ENCODE measurements at places on chromosomes 5 and 9. TPM values are rescaled to one million over a fixed set of nuclear protein-coding genes. Genes with fewer than 3 reads are reported as not detected.

OCLN gene
- polyA plus RNA-seq = 2.1 TPM

GCNT1 gene
- 7.6 TPM for polyA plus RNA-seq

SH3RF2 gene
- polyA plus RNA-seq = 0.87 TPM

IFNA21 gene
- polyA plus RNA-seq = not detected

TMEM267 gene
- polyA plus RNA-seq = 16.3 TPM

RLN2 gene
- not detected for polyA plus RNA-seq

DPH7 gene
- 19.5 TPM for polyA plus RNA-seq

PLEKHG4B gene
- polyA plus RNA-seq = 0.37 TPM

SLC23A1 gene
- 0.10 TPM for polyA plus RNA-seq

FGF1 gene
- polyA plus RNA-seq = 6.3 TPM

FCN1 gene
- not detected for polyA plus RNA-seq

CEL gene
- 0.41 TPM for polyA plus RNA-seq

SPATA24 gene
- polyA plus RNA-seq = 3.9 TPM

BTNL8 gene
- polyA plus RNA-seq = not detected

PRLR gene
- not detected for polyA plus RNA-seq

SCGB3A2 gene
- polyA plus RNA-seq = not detected

SLC25A2 gene
- not detected for polyA plus RNA-seq

LEAP2 gene
- 0.91 TPM for polyA plus RNA-seq

DNA sequence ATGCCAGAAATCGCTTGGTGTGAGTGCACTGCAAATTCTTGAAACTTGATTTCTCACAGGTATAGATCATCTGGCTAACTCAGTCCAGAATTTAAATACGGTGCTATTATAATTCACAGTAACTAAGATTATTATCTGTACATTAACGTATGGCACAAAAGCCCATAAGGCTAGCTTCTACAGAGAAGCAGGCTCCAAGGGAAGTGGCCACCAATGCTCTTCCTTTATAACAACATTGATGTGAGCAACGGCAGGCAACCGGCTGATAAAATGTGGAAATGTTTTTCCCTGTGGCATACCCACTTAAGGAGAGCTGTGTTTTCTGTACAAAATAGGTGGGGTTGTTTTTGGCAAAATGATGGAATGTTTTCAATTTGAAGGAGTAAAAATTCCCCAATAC, 35.7 kb downstream of the SEMA4D start:
- DNase-seq = no peak

DNA sequence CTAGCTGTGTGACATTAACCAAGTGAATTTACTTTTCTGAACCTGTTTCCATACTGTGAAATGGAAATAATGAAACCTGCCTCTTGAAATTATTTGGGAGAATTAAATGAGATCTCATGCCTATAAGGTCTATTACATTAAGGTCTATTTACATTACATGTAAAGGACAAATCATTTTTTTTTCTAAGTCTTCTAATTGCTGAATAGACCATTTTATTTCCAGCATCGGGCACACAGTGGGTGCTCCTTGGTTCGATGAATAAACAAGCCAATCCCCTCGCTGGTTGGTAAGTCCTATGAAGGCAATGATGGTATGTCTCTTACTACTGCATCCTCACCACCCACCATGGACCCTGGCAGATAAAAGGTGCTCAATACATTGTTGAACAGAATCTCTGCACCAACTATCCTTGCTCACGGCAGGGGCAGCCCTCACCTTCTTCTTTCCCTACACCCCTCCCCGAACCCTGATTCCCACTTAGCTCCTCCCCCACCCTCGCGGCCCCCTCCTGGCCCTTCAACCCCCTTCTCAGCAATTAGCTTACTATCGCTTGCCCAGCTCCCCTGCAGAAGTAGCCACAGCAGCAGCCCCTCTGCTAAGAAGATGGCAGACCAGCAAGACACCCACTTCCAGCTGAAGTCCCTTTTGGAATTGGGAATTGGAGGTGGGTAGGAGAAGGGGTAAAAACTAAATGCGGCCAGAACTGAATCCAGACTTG, 3.0 kb downstream of the PCDH1 start:
- no peak for DNase-seq

DNA sequence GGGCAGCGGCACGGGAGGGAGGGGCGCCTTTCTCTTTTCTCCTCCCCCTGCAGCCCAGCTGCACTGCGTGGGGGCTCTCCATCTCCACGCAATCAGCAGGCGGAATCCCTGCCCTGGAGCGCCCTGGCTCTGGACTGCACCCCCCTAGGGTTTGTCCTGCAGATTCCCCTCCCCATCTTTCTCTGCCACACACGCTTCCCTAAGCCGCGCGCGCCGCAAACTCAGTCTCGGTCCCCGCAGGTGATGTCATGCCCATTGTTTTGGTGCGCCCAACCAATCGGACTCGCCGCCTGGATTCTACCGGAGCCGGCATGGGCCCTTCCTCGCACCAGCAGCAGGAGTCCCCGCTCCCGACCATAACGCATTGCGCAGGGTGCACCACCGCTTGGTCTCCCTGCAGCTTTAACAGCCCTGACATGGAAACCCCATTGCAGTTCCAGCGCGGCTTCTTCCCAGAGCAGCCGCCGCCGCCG, at the start of gene KCNN2:
Gene KCNN2, plus strand, starts transcription at position 347 of the 473 bp plus-strand sequence. Its CDS starts 70 bp downstream, at position 417.
- DNase-seq = peak; percentile 53

DNA sequence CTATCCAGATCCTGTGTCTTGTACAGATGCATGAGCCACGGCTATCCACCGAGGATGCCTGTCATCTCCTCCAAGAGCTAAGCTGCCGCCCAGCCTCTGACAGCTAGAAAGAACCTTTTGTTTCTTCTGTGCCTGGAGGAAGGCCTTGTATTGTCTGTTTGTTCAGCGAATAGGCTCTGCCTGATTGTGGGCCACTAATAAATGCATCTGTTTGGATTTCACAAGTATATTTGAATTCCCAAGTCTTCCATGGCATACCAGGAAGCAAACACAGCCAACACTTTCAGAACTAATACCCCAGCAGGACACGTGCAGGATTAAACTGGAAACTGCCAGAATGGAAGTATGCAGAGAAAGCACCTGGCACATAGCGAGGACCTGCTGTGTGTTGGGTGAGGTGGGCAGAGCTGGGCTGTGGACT, 92.7 kb upstream of the NEURL1B start:
- DNase-seq = no peak

- DNase-seq = no peak
Observed at GRCh38 chr9:108838017-108838416, 17.8 kb downstream of the ACTL7B start.

GRCh38 chr5:31214229-31214628, 20.7 kb downstream of the CDH6 start:
- no peak for DNase-seq

DNA sequence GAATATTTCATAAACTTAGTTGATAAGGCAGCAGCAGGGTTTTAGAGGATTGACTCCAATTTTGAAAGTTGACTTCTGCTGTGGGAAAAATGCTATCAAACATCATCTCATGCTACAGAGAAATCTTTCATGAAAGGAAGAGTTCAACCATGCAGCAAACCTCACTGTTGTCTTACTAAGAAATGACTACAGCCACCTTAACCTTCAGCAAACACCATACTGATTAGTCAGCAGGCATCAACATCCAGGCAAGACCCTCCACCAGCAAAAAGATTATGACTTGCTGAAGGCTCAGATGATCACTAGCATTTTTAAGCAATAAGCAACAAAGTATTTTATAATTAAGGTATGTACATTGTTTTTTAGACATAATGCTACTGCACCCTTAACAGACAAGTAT, 7.6 kb downstream of the TMEM174 start:
- DNase-seq = no peak

GRCh38 chr9:120018550-120018949, 561.4 kb downstream of the CDK5RAP2 start:
- DNase-seq = no peak

DNA sequence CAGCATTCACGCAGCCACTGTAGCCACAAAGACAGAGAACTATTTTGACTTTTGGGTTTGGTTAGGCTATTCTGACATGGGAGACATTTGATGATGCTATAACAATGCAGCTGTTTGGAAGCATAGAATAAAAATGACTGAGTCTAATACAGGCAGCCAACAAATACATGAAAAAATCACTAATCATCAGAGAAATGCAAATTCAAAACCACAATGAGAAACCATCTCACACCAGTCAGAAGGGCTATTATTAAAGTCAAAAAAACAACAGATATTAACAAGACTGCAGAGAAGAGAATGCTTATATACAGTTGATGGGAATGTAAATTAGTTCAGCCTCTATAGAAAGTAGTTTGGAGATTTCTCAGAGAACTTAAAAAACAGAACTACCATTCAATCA, 107.1 kb upstream of the POC5 start:
- DNase-seq = no peak

- no peak for DNase-seq
Observed at GRCh38 chr5:160991205-160991604, 139.2 kb upstream of the ATP10B start.

DNA sequence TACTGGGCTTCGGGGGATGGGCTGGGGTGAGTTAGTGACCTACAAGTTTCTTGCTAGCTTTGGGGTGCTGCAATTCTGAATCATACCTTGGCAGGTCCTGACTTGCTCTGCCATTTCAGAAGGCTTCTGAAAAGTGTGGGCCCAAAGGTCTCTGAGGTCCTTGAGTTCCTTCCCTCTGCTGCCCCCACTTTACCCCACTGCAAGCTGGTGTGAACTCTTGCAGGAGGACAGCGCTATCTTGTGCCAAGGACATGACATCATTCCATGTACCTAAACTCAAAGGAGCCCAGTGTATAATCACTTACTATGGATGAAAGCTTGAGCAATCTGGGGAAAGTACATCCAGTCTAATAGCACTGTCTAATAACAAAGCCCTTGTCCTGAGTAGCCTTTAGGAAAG, 157.4 kb downstream of the RMI1 start:
- DNase-seq = no peak

DNA sequence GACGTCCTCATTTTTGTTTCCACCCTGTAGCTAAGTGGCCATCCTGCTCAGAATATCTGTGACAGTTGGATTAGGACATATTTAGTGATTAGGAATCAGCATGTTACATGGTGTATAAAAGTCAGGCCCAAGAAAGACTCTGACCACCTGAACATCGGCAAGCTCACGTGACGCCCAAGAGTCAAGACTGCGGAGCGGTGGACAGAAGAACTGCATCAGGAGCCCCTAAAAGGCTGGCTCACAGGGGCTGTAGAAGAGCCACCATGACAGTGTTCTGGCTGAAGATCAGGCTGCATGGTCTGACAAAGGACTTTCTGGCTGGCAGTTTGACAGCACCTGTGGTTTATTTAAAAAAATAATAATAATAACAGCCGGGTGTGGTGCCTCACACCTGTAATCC, 185.3 kb downstream of the AUH start:
- DNase-seq = no peak

- DNase-seq = no peak
Observed at GRCh38 chr9:16535555-16535954, 334.9 kb downstream of the BNC2 start.

- no peak for DNase-seq
Observed at GRCh38 chr9:136995772-136996311, 526 bp downstream of the CLIC3 start.

GRCh38 chr9:93821307-93821703, 133.8 kb downstream of the BARX1 start:
- DNase-seq = no peak

- DNase-seq = no peak
Observed at GRCh38 chr9:133263557-133263956, 11.4 kb downstream of the ABO start.

DNA sequence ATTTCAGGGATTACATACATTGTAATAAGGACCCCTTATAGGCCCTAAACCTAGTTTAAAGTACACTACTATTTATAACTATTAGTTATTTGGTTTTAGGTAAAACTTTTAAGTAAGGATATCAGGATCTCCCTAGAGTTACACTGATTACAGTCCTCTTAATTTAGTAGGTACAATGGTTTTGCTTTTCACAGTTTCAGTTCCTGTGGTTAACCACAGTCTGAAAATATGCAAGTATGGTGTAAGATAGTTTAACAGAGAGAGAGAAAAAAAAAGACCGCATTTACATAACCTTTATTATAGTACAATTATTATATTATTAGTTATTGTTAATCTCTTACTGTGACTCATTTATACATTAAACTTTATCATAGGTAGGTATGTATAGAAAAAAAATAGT, 725.3 kb upstream of the PTPRD start:
- no peak for DNase-seq

DNA sequence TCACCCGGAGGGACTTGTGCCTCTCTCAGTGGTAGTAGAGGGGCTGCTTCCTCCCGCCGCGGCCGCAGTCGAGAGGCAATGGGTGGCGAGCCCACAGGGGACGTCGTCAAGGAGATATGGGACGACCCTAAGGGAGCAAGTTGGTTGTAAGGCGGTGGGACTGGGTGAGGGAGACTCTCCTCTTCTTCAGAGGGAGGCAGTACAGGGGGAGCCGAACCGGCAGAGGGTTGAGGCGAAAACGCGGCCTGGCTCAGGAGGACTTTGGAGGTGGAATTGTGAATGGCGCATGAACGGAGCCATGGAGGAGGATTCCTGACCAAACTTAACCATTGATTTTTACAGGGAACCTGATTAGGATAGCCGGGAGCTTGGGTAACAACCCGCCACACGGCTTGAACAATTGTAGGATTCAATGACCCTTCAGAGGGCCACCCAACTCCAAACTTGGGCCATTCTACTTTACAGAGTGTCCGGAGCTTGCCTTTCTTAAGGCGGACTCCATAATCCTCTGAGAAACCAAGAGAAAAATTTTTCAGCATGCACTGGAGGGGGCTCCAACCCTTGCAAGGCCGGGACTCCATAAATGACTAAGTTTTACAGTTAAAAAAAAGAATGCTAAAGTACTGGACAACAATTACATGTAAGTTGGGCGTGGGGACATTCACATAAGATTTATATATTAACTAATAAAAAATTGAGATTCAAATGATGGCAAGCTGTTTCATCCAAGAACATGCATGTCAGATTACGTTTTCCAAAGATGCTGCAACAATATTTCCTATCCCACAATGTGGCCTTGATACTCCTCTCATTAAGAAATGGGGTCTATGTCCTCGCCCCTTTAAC, 19.4 kb upstream of the RHOBTB3 start:
- DNase-seq = no peak

GRCh38 chr5:121138495-121138907, 674.4 kb downstream of the PRR16 start:
- no peak for DNase-seq

- DNase-seq = no peak
Observed at GRCh38 chr5:166354332-166354731, 1937.1 kb upstream of the WWC1 start.

DNA sequence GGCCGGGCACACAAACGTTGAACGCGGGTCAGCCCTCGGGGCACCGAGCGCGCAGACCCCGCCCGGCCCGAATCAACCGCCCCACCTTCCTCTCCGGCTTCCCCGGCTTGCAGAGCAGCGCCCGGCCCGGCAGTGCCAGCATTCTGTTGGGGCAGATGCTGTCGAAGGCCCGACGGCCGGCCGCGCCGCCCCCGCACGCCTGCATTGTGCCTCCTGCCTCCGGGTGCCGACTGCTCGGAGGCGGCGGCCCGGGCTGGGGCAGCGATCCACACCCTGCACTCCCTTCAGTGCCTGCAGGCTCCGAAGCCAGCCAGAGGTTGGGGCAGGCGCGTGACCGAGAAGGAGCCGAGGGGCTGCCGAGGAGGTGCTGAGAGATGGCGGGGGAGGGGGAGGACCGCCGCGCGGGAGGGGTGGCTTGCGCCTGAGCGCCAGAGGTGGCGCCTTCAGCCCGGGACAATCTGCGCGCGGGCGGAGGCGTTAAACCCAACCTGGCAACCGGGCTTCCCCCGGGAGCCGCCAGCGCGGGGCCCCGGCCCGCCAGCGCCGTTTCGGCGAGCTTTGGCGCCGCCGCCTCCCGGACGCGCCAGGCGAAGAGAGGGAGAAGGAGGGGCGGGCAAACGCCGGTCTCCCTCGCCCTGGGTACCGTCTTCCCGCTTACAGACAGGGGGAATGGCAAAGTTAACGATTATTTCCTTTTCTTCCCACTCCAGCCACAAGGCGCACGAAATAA, at the start of gene MCIDAS:
Gene MCIDAS, minus strand, starts transcription at position 382 of the 730 bp plus-strand sequence. Its CDS starts 177 bp downstream, at position 205.
- DNase-seq = no peak

GRCh38 chr9:132935026-132935425, 9.4 kb downstream of the TSC1 start:
- DNase-seq = no peak
